ENCODE measurements at places on chromosomes 11 and 22.

DNA sequence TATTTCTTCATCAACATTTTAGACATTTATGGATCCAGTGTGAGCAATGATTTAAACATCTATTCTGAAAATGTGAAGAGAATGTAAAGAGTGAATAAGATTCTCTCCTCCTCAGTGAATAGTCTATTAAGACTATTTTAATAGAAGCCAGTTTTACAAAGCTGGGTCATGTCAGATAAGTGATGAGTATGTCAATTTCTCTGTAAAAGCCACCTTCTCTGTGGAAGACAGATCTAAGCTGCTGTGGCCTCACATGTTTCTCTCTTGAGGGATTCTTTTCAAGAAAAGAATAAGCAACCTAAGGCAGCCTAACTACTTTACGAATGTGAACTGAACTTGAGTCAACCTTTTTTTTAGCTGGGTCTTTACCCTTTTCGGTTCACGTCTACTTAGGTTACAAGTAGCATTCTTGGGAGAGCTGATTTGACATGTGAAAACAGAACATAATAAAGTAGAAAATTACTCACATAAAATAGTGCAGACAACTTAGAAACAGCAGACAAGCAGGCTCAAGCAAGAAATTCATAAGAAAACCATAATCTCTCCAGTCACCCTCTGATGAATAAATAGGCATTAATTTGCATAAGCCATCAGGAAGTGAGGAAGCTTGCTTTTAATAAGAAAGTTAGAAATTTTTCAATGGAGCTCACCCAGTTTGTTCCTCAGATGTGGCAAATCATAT lies 9.9 kb downstream of the CTSC start:
- DNase-seq, result no peak

- no peak for DNase-seq
These were observed 71.3 kb downstream of the BCR start for GRCh38 chr22:23251445-23252093.

GRCh38 chr11:43579919-43580276 lies 100.6 kb upstream of the HSD17B12 start:
- no peak for DNase-seq

DNA sequence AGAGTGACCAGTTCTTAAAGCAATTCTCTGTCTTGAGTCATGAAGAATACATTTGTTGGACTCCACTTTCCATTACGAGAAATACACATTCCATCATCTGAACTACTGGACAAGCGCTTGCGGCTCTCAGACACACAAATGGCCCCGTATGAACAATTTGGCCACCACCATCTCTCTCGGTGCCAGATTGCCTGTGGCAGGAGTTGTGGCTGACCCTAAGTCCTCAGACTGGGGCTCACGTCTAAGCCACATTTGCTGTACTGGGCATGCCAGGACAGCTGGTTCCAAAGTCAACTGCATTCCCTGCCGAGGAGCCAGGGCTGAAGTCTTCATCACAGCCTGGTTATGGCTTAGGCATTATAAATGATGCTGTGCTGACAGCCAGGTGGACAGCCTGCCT lies 227.5 kb downstream of the MIAT start:
- DNase-seq, result no peak

DNA sequence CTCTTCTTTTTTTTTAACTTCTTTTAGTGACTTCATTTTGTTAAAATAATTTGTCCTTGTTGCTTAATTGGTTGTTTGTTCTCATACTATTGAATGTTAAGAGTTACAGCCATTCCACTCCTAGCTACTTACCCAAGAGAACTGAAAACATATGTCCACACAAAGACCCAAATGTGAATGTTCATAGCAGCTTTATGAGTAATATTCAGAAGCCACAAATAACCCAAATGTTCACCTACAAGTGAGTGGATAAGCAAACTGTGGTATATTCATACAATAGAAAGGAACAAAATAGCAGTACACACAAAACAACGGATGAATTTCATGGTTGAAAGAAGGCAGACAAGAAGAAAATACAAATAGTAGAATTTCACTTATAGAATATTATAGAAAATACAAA lies 1.4 kb upstream of the OR4D11 start:
- DNase-seq, result no peak

DNA sequence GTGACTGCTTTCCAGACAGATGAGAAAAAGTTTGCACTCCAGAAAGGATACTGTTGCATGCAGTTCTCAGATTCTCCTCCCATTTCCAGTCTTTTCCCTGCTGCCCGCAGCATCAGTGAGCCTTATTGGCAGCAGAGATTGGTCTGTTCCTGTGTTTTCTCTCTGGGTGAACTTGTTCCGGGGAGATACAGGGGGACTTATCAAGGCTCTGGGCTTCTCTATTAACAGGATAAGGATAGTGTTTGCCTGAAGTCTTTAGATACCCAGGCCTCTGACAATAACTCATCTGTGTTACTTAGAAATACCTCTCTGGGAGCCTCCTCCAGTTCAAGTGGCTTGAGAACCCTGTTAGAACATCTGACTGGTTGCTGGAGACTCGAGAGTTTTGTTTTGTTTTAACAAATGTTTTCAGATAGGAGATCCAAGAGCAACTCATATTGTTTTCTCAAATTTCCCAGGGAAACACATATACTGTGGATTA lies 154.7 kb downstream of the BLID start:
- DNase-seq, result no peak

- peak; percentile 11 for DNase-seq
These were observed 460.0 kb downstream of the BUD13 start for GRCh38 chr11:116312570-116313391.

- DNase-seq, result no peak
These were observed 12.2 kb downstream of the BDNF start for GRCh38 chr11:27688076-27688475.

DNA sequence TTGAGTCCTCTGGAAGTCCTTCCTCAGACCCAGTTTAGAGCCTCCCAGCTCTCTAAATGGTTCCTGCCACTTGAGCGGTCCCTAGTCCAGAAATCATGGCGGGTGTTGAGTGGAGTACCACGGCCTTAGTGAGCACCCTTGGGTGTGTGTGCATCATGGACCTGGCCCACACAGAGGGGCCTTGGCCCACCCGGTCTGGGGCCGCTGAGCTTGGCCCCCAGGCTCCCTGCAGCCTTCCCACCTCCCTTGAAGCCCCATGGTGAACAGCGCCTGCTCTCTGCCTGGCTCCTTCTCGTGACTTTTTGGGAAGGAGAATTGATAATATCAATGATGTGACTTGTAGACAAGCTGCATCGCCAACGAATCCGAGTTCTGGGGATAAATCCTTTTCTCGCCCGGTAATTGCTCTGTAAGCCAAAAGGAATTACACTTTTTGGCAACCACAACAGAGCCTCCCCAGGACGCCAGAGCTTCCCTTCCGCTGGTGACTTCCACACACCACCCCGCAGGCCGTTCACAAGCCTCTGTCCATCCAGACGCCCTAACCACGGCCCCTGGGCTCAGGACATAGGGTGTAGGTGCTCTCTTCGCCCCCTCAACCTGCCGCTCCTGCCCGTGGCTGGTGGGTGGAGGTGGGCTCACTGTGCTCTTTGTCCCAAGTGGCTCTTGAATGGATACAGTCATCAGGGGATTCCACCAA lies 93.8 kb downstream of the NECTIN1 start:
- DNase-seq, result no peak

DNA sequence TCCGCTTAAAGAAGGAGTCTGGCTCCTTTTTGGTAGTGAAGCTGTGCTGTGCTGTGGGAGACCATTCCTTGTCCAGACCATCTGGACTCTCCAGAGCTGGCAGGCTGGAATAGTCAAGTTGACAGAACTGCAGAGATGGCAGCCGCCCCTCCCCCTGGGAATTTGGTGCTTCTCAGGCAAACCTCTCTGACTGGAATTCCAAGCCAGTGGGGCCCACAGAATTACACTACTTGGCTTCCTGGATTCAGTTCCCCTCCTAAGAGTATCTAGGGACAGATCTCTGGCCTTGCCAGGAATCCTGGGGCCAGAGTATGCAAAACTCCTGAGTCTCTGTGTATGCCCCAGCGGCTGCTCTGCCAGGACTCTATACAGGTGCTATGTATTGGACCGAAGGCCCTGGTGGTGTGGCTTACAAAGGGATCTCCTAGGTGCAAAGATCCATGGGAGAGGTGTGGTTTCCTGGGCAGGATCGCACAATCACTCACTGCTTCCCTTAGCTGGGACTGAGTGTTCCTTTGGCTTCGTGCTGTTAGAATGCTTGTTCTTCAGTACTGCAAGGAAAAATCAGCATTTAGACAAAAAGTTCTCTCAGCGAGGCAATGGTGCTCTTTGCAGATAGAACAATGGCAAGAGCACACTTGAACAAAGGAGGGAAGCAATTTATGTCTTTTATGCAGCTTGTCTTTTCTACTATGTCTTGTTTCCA lies 86.8 kb downstream of the PRMT3 start:
- no peak for DNase-seq

GRCh38 chr11:83609191-83609590 lies 323.0 kb upstream of the CCDC90B start:
- DNase-seq, result no peak

- DNase-seq, result no peak
These were observed 50.6 kb upstream of the PPARA start for GRCh38 chr22:46099740-46100139.

- DNase-seq, result no peak
These were observed 422 bp upstream of the LGR4 start for GRCh38 chr11:27473017-27473406.

GRCh38 chr22:26095256-26095956 lies 73.9 kb upstream of the SEZ6L start:
- peak; percentile 17 for DNase-seq

GRCh38 chr22:42648368-42649245 lies 585 bp downstream of the CYB5R3 start:
- peak; percentile 41 for DNase-seq

- DNase-seq, result peak; percentile 44
These were observed 338.2 kb upstream of the NCAM1 start for GRCh38 chr11:112623057-112623456.

GRCh38 chr11:126146454-126147192 lies 64.8 kb downstream of the RPUSD4 start:
- no peak for DNase-seq

- DNase-seq, result no peak
These were observed 226.0 kb upstream of the ANO3 start for GRCh38 chr11:26105762-26106423.

DNA sequence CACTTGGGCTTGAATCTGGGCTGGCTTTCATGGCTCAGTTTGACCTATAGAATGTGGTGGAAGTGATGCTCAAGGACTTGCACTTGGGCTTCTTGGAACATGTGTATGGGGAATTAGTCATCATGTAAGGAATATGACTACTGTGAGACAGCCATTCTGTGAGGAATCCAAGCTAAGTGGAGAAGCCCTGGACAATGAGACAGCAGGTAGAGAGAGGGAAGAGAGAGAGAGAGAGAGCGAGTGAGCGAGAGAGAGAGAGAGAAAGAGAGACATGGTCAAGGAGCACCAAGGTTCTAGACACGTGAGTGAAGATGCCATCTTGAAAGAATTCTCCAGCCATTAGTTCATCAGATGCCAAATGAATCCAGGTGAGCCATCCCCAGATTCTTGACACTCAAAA lies 261.6 kb upstream of the SORL1-AS1 start:
- DNase-seq, result no peak

DNA sequence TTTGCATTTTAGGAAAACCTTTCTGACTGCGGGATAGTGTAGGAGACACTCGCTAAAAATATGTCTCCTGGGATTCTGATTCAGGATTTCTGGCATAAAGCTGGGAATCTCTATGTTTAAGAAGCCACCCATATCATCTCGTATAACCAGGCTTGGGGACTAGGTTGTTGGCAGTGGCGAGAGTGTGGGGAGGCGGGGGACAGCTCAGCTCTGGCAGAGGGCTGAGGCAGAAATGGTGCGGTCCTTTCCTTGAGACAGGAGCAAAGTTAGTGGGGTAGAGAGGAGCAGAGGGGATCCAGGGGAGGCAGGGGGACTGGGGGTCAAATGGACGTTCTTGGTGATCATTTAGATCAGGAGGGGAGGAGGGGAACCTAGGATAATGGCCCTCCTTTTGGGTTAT lies 74.3 kb downstream of the TEAD1 start:
- DNase-seq, result no peak

DNA sequence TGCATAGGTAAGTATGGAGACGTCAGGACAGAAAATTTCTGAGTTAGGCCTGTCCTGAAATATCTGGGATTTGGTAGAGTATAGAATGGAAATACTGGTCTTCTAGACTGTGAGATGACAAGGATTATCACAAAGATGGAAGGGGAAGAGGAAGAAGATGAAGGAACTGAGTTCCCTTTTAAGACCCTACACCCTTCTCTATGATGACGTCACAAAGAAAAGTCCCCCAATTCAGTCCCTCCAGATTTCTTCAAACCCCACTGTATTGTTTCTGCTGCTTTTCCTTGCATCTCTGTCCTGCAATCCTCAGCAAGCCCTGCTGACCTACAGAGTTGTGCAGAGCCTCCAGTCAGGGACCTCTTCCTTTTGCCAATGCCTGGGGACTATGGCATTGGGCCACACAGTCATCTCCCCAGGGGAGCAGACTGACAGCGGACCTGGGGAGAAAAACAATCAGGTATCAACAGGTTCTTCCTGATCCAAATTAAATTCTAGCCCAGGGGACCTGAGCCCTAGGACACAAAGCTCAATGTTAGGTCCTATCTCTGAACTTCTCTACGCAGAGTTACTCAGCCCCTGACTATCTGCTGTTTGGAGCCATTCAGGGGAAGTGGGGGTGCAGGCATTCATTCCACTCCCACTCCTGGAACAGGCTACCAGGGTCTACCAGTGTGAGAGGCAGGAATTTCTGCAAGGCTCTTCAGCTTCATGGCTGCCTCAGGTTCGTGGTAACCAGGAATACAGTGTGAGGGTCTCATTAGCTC lies 49.2 kb upstream of the POU2AF1 start:
- no peak for DNase-seq

DNA sequence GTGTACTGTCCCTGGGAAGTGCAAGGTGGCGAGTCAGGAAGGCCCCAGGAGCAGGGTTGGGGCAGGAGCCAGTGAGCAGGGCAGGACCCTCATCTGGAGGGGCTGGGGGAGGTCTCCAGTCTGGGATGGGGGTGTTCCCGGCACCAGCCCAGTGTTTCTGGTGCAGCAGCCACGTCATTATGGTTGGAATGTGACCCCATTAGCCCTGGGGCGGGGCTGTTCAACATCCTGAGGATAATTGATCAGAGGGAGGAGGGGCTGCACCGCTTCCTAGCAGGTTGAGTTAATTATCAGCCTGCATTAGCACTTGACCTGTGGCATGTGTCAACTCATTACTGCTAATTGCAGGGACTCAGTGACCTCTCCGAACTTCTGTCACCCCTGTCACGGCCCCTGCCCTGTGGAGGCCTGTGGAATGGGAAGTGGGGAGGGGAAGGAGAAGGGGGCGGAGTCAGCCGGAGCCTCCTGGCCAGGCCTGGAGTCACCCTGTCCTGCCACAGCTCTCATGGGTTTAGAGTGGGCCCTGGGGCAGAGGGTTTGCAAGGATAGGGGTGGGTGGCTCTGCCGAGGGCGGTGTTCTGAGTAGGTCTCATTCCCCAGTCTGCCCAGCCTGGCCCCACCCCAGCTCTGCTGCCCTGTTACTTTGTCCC lies 52.8 kb upstream of the CCDC188 start:
- peak; percentile 37 for DNase-seq
